ENCODE measurements at places on chromosomes 1 and 21. TPM values are rescaled to one million over a fixed set of nuclear protein-coding genes. Genes with fewer than 3 reads are reported as not detected.
A peak's percentile ranks its signal among the peaks of the same experiment; 100 is the strongest.

DNA sequence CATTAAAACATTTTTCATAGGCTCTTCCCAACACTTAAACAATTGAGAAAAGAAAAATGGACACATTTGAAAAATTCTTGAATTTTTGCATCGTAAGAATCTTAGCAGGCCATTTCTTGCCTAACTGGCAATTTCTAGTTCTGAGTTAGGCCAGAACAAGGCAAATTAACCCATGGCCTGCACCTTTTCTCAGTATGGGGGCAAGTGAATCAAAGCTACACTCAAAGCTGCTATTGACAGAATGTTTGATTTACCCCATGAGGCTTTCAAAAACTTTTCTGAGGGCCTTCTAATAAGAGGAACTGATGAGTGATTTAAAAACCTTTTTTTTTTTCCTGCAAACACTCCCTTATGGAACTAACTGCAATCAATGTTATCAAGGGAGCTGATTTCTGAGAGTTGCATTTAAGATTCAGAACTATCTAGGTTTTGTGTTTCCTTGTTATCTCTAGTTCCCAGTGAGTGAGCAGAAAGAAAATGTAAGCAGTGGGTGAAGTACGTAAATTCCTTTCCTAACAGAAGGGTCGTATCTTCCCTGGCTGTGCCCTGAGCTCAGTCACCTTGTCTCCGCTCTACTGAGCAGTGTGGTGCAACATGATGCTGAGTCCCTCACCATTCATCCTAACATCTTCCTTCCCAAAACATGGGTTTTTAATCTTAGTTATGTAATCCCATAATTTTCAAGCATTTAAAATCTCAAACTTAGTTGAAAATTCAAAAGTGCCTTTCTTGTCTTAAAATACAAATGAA is 353.7 kb downstream of the DPYD start:
- no peak for DNase-seq
- H3K27ac ChIP-seq: no peak overlapping the region
- H3K36me3 ChIP-seq: no peaks in the 10 kb centered on the region

DNA sequence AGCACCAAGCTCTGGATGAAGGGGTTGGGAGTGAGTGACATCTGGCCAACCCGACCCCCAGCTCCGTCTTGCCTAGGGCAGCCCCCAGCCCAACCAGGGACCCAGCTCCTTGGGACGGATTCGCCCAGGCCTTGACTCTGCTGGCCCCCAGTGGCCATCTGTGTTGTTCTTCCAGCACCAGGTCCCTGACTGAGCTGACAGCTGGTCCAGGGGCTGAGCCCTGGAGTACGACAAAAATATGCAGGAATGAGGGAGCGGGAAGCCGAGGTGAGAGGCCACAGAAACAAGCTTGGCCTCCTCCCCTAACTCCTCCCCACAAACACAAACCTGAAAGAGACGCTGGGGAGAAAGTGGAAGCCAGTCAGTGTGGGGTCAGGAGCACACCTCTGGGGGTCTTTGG is 55.0 kb upstream of the PAX7 start:
- no peaks in the 10 kb centered on the region for H3K36me3 ChIP-seq
- peaks cover 4% of the 10 kb centered on the region for H3K27me3 ChIP-seq
- H3K27ac ChIP-seq: no peak overlapping the region
- H3K4me1 ChIP-seq: no peaks in the 10 kb centered on the region
- no peak overlapping the region for H3K4me3 ChIP-seq

RAB3B gene
- 23.1 TPM for total RNA-seq

CEP104 gene
- 12.7 TPM for total RNA-seq

DNA sequence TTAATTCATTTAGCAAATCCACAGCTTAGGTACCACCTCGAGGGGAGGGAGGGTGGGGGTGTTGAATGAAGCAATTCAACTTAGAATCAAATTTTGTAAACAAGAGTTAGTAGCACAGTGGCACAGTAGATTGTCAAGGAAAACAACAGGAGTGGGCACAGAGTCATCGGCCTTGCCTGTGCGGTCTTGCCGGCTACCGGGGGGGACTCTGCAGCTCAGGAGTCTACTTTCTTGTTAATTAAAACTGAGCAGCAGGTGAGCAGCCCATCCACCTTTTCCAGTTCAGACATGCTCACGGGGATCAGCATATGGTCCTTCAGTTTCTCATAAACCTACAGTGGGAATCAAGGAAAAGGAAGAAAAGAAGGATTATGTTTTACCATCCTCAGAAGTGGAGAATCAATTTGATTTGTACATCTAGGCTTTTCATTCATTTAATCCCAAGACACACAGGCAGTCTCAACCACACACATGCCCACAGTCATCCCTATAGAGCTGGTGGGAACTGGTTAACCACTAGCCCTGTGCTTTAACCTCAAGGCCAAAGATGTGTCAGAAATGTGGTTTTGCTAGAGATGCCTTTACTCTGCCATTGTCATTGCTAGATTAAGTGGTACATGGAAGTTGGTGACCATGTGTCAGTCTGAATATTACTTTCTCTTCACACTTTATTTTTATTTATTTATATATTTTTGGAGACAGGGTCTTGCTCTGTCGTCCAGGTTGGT is 45.0 kb upstream of the BCL10 start:
- no peaks in the 10 kb centered on the region for H3K36me3 ChIP-seq
- H3K27me3 ChIP-seq: no peaks in the 10 kb centered on the region
- DNase-seq: no peak
- H3K27ac ChIP-seq: no peak overlapping the region
- H3K4me1 ChIP-seq: peaks cover 13% of the 10 kb centered on the region

GRCh38 chr1:65207317-65207716 is 59.3 kb downstream of the AK4 start:
- H3K4me1 ChIP-seq: peaks cover 5% of the 10 kb centered on the region
- H3K27me3 ChIP-seq: no peaks in the 10 kb centered on the region
- no peak overlapping the region for H3K27ac ChIP-seq
- no peak for DNase-seq
- no peak overlapping the region for H3K4me3 ChIP-seq

OR2L2 gene
- total RNA-seq: not detected

CAMSAP2 gene
- 28.9 TPM for total RNA-seq

VSIG8 gene
- total RNA-seq: not detected

- H3K4me1 ChIP-seq: peaks cover 7% of the 10 kb centered on the region
- H3K36me3 ChIP-seq: no peaks in the 10 kb centered on the region
- no peak overlapping the region for H3K4me3 ChIP-seq
- no peak overlapping the region for H3K27ac ChIP-seq
Measured at GRCh38 chr1:22738069-22738435, 27.4 kb downstream of the EPHB2 start.

- no peak overlapping the region for H3K4me3 ChIP-seq
- H3K4me1 ChIP-seq: peaks cover 11% of the 10 kb centered on the region
- no peaks in the 10 kb centered on the region for H3K27me3 ChIP-seq
- no peaks in the 10 kb centered on the region for H3K36me3 ChIP-seq
- peak overlapping the region; percentile 85 for H3K27ac ChIP-seq
Measured at GRCh38 chr1:205598841-205599668, 32.8 kb downstream of the ELK4 start.

DNA sequence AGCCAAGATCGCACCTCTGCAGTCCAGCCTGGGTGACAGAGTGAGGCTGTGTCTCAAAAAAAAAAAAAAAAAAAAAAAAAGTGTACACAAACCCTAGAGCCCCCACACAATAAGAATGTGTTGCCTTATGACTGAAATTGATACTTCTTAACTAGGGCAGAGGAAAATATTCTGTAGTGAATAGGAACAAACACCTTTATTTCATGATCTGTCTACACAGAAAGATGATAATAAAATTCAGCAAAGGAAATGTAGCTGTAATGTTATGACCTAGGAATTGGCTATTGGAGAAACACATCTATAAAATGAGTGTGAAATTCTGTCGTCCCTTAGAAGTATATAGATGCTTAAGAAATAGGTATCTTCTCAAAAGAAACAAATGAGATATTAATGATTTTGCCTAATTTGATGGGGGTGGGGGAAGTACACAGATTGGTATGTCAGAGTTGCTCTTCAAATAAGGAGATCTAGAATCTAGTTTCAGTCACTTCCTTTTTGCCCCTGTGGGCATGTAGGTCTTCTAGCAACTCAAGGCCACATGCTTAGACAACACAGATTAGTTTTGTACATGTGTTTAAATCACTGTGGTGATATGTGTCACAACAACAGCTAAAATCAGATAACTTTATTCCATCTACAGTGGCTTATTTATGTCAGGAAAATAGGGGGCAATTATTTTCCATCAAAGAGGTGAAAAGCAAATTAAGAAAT is 10.7 kb upstream of the GPR25 start:
- no peaks in the 10 kb centered on the region for H3K4me1 ChIP-seq
- H3K36me3 ChIP-seq: no peaks in the 10 kb centered on the region

DNA sequence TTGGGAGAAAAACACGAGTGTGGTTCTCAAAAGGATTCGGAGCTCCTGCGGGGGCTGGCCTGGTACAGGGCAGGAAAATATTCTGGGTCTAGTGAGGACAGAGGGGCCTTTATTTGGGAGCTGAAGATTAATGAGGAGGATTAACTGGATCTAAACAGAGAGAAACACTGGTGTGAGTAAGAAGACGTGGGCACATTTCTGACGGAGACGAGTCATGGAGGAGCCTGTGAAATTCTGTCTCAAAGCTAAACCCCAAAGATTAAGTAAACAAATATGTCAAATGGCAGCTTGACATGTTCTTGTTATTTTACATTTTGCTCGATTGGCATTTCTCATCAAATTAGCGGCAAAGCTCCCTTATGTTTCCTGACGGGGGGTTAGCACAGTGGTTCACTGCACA is 12.8 kb downstream of the PROK1 start:
- H3K27ac ChIP-seq: peak overlapping the region; percentile 74
- no peaks in the 10 kb centered on the region for H3K36me3 ChIP-seq
- peaks cover 34% of the 10 kb centered on the region for H3K4me1 ChIP-seq
- DNase-seq: no peak
- H3K27me3 ChIP-seq: no peaks in the 10 kb centered on the region

- H3K4me1 ChIP-seq: peaks cover 52% of the 10 kb centered on the region
- peak overlapping the region; percentile 100 for H3K27ac ChIP-seq
- DNase-seq: no peak
- no peak overlapping the region for H3K4me3 ChIP-seq
- H3K27me3 ChIP-seq: no peaks in the 10 kb centered on the region
Measured at GRCh38 chr1:156744786-156745419, 4.0 kb upstream of the MRPL24 start.

DNA sequence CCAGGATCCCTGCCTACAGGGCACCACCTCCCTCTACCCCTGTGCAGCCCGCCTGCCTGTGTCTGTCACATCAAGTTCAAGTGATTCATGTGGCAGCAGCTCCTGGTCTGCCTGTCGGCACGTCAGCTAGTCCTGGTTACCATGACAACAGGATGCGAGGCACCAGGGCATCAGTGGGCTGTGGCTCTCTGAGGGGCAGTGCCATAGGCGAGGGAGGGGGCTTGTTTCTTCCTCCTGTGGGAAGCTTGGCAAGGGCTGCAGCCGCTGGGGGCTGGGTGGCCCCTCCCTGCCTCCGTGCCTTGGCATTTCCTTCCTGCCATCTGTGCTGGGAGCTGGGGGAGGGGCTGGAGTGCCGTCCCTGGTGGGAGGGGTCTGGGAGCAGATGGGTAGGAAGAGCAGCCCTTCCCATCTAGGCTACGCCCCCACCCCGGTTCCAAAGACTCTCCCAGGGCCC is 43.1 kb downstream of the FOXO6 start:
- DNase-seq: peak; percentile 61
- H3K27me3 ChIP-seq: peaks cover 27% of the 10 kb centered on the region
- peaks cover 10% of the 10 kb centered on the region for H3K4me1 ChIP-seq
- no peak overlapping the region for H3K27ac ChIP-seq
- no peak overlapping the region for H3K4me3 ChIP-seq

ESPN gene
- total RNA-seq: 31.1 TPM

PIAS3 gene
- 18.0 TPM for total RNA-seq

CLCA4 gene
- 0.07 TPM for total RNA-seq

GRCh38 chr1:66890621-66891020 is 34.0 kb downstream of the DNAI4 start:
- H3K27me3 ChIP-seq: no peaks in the 10 kb centered on the region
- DNase-seq: no peak
- no peaks in the 10 kb centered on the region for H3K4me1 ChIP-seq
- H3K27ac ChIP-seq: no peak overlapping the region

DNA sequence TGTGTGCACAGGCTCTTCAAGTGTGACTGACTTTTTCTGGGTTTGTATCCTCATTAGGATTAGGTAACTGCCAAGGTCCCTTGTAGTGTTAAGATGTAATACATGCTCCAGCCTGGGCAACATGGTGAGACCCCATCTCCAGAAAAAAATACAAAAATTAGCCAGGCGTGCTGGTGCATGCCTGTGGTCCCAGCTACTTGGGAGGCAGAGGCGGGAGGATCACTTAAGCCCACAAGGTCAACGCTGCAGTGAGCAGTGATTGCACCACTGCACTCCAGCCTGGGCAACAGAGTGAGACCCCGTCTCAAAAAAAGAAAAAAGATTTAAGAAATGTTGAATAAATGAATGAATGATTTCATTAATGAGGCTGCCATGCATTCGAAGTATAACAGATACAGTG is 15.1 kb downstream of the ZBTB17 start:
- DNase-seq: no peak
- H3K4me3 ChIP-seq: no peak overlapping the region
- no peaks in the 10 kb centered on the region for H3K4me1 ChIP-seq
- no peaks in the 10 kb centered on the region for H3K27me3 ChIP-seq
- H3K36me3 ChIP-seq: no peaks in the 10 kb centered on the region

DNA sequence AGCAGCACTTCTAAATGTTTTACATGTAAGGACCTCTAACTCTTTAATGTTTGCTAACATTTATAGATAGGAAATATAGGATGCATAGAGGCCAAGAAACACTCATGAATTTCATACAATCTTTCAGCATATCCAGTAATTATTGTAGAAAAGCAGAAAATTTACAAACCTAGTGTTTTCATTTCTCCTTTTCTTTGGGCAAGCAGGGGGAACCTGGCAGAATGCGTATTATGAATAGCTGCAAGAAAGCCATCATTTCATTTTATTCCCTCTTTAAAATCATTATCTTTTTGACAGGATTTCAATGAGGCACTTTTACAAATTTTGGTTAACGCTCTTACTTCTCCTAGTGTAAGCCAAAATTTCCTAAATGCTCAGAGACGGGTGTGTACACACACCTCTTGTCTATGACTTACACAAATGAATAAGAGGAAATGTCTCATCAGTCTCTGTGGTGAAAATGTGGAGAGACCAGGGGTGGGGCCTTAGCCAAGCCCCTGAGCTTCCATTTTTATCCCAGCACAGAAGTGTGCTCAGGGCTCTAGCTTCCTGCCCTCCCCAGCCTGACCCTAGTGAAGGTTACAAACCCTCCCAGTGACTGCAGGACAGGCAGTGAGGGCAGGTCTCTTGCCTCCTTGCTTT is 91.6 kb downstream of the LRRC8C start:
- no peaks in the 10 kb centered on the region for H3K36me3 ChIP-seq
- no peaks in the 10 kb centered on the region for H3K27me3 ChIP-seq
- DNase-seq: no peak

DNA sequence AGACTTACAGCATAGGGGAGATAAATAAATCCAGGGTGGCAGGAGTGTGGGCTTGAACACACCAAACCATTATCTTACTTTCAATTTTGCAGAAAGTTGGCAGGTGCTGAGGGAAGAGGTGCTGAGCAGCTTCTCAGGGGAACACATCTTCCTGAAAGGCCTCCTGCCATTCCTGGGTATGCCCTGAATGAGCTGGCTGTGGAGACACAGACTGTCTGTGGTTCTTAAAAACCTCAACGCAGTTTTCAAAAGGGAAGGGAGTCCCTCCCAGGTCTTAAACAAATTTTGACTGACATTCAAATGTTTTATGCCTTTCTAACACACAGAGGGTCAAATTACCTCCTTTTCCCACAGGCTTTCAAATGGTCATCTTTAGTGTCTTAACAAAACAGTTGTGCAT is 166.9 kb downstream of the TNFSF18 start:
- H3K4me3 ChIP-seq: no peak overlapping the region
- H3K4me1 ChIP-seq: peaks cover 9% of the 10 kb centered on the region
- H3K36me3 ChIP-seq: no peaks in the 10 kb centered on the region
- no peaks in the 10 kb centered on the region for H3K27me3 ChIP-seq
- no peak for DNase-seq
- no peak overlapping the region for H3K27ac ChIP-seq
